Activated naive CD8-positive, alpha-beta T cell treated with anti-CD3 and anti-CD28 coated beads for 36 hours (primary cell): ENCODE measurements at places on chromosomes 12 and 14. TPM values are rescaled to one million over a fixed set of nuclear protein-coding genes. Genes with fewer than 3 reads are reported as not detected.
A peak's percentile ranks its signal among the peaks of the same experiment; 100 is the strongest.

GLS2 gene
- total RNA-seq: 4.7 TPM

AMDHD1 gene
- 1.5 TPM for total RNA-seq

EXOC3L4 gene
- not detected for total RNA-seq

KRT80 gene
- not detected for total RNA-seq

GRCh38 chr12:46379352-46379751 lies 6.8 kb upstream of the SLC38A2 start:
- DNase-seq: no peak

- DNase-seq: peak; percentile 78
These were observed at the start of gene FOXJ2 for GRCh38 chr12:8032242-8033152. Gene FOXJ2, plus strand, starts transcription at chr12:8032716. Its CDS starts 7,117 bp downstream, at chr12:8039833.
